ENCODE measurements at places on chromosomes 7 and 10.

GRCh38 chr10:119976421-119976820, 83.9 kb downstream of the SEC23IP start:
- no peak for DNase-seq

DNA sequence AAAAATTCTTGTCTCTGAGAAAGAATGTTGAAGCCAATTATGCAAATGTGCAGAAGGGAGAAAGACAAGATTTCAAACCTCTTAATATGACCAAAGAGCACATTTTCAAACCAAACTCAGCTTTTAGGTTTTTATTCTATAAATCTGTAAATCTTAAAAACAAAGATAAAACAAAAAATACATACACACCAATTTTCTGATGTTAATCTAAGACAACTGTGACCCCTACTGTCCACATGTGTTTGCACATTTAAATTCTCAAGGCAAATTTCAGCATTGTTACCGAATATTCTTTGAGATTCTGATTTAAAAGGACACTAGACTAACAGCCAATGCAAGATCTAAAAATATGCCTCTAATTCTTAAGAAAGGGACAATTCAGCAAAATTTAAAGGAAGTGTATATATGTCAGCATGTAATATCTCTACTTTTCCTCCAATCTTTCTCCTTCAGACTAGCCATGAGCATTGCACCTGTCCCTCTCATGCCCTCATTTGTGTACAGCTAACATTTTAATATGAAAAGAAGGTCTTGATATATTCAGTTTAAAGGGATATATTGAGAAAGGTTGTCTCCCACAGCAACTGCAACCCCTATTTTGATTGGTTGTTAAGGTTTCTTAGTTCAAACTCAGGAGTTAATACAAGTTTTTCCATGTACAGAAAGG, 417.9 kb downstream of the IPMK start:
- no peak for DNase-seq

DNA sequence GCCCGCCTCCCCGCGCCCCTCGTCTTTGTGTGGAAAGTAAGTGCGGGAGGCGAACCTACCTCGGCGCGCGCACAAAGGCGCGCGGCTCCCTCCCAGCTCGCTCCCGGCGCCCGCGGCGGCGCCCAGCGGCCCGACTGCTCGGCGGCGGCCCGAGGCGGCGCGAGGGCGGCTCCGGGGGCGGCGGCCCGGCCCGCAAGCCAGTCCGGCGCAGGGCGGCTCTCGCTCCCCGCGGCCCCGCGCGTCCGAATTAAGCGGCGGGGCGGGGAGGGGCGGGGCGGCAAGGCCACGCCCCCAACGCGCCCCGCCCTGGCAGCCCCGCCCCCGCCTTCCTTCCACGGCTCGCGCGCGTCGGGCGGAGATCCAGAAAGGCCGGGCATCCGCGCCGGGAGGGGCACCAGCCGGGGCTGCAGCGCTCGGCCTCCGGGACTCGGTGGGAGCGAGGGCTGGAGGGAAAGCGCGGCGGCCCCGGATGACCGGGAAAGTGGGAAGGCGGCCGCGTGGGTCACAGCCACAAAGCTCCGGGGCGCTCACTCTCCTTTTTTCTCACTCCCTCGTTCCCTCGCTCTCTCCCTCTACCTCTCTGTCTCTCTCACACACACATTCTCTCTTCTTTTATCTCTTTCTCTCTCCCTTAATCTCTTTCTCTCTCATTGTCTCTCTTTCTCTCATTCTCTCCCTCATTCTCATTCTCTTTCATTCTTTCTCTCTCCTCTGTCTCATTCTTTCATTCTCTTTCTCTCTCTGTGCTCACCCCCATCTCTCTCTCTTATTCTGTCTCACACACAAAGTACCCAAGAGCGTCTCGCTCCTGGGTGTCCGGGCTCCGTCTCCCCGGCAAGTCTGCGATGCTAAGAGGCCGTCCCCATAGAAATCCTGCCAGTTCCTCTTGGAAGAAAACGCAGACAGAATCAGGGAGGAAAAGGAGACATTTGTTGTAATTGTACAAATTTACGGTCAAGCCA, 170.2 kb downstream of the FAM107B start:
- DNase-seq, result peak; percentile 71

DNA sequence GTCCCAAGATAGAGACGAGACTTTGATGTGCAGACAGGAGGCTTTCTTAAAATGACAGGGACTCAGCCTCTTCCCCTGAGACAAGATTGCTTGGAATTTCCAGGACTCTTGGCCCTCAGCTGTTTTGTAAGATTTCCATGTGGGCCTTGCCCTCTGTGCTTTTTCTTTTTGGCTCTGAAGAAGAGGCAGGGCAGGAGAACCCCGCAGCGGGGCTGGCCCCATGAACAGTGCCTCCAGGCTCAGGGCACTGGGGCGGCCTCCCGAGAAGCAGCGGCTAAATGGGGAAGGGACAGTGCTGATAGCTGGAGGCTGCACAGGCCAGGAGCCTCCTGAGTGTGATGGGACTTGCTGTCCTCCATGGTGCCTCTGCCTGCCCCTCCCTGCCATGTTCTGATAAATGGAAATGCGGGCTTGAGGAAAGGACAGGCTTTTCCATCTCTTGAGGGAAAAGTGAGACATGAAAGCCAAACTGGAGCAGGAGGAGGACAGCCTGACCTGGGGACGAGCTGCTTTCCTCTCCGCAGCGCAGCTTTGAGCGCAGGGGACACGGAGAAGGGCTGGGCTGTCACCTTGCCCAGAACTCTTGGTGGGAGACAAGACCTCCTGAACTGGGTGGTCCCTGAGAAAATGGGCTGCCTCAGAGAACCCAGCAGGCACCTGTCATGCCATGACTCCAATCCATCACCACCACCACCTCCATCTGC, 12.1 kb downstream of the SAP25 start:
- no peak for DNase-seq

DNA sequence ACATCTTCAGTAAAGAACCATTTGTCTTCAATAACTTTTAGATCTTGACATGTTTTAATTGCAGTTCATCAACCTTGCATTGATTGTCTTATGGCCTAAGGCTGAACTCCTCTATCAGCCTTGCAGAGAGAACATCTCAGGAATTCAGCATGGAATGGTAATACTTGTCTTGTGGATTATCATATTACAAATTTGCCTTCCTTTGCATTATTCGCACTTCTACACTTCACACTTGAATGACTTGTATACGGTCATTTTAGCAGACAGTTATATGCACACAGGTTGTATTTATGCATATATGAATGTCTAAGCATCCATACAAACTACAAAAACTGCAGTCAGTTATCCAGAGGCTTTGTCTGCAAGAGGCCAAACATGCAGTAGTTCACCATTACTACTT, 31.7 kb downstream of the GPR85 start:
- no peak for DNase-seq

- no peak for DNase-seq
Observed at GRCh38 chr7:123583821-123584220, 17.8 kb upstream of the ASB15 start.

DNA sequence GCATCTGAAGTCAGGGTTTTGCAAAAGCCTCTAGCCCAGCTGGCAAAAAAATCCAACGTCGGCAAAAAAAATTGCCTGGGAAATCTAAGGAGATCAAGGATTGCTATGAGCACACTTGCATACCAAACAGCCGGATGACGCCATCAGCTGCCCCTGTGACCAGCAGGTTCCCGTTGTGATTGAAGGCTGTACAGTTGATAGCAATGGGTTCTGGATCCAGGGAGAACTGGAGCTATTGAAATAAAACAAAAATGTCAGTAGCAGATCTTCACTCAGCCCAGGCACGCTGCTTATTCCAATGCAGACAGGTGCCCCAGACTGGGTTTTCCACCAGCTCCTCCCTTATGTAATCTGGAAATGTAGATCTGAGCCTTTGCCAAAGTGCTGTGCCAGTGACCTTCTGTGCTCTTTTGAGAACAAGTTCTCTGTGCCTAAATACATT, 18.7 kb upstream of the CYREN start:
- no peak for DNase-seq

DNA sequence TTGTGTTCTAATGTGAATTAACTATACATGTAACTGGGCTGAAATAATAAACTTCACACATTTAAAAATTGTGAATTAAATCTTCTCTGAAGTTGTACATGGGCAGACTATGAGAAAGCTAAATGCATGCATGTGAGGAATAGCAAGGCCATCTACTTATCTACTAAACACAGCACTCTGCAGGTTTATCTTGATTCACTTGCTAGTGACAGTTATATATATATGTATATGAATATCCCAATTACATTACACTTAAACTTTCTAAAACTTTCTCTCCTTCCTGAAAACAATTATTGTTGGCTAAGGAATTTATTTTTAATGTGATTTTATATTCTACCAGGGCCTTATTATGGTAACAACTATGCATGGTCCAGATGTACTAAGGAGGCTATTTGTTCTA, 5.1 kb upstream of the SP4 start:
- DNase-seq, result no peak

- DNase-seq, result no peak
Observed at GRCh38 chr7:74271742-74272141, 17.5 kb upstream of the CLIP2 start.

DNA sequence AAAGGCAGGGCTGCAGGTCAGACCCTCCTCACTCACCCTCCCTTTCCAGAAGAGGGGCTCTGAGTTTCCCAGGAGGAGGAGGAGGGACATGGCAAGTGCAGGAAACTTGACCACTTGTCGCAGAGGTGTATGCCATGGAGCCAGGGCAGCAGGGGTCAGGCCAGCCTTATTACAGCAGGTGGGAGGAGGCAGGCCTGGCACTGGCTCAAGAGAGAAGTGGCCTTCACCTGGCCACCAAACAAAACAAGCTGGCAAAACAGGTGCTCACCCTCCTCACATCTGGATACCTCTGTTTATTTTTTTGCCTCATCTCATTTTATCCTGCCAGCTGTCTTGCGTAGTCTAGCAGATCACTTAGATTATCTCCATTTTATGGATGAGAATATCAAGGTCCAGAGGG, 12.5 kb downstream of the COL13A1 start:
- DNase-seq, result no peak

- DNase-seq, result no peak
Observed at GRCh38 chr7:146090023-146090645, 26.5 kb upstream of the CNTNAP2 start.

- DNase-seq, result no peak
Observed at GRCh38 chr10:11605807-11606408, 5.5 kb downstream of the USP6NL start.

DNA sequence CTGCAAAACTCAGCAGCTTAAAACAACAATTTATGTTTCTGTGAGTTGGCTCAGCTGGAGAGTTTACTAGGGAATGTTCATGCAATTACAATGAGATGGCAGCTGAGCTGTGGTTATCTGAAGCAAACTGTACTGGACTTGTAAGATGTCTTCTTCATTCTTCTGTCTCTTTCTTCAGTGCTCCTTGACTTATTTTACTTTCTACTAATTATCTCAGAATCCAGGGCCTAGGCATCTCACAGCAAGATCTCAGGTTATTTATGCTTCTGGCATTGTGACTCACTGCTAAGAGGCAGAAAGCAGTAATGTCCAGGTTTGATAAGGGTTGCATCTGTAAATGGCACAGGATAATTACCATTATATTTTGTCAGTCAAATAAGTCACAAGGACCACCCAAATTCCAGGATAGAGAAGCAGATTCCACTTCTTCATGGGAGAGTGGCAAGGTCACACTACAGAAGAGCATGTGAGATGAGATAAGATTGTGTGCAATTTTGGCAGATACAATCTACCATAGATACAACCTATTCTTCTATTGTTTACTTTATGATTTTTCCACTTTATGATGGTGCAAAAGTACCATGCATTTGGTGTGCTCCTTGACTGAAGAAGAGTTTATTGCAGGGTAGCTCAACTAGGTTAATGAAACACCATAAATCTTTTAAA, 16.8 kb downstream of the VIM start:
- no peak for DNase-seq

DNA sequence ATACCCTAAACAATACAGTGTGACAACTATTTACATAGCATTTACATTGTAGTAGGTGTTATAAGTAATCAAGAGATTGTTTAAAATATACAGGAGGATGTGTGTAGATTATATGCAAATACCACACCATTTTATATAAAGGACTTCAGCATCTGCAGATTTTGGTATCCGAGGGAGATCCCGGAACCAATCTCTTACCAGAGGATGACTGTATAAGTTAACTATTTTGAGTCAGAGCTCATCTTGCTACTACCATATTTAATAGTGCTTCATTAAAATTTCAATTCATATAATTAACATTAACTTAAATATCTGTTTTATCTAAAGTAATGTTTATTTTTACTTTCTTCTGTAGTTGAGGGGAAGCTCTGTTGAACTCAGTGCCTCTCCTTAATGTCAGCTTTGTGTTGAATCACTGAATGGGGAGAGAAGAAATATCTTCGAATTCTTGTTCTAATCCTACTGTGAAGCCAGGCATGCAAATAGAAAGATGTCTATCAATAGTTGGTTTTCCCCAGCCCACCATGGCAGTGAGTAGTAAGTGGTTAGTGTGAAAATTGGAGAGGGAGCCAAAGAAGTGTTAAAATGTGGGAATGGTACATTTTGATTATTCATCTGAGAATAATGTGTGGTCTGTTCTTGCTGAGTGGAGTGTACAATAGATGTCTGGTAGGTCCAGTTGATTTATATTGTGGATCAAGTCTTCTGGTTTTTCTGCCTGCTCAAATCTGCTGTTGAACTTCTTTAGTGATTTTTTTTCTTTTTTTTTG, 90.1 kb upstream of the CYP26C1 start:
- no peak for DNase-seq

DNA sequence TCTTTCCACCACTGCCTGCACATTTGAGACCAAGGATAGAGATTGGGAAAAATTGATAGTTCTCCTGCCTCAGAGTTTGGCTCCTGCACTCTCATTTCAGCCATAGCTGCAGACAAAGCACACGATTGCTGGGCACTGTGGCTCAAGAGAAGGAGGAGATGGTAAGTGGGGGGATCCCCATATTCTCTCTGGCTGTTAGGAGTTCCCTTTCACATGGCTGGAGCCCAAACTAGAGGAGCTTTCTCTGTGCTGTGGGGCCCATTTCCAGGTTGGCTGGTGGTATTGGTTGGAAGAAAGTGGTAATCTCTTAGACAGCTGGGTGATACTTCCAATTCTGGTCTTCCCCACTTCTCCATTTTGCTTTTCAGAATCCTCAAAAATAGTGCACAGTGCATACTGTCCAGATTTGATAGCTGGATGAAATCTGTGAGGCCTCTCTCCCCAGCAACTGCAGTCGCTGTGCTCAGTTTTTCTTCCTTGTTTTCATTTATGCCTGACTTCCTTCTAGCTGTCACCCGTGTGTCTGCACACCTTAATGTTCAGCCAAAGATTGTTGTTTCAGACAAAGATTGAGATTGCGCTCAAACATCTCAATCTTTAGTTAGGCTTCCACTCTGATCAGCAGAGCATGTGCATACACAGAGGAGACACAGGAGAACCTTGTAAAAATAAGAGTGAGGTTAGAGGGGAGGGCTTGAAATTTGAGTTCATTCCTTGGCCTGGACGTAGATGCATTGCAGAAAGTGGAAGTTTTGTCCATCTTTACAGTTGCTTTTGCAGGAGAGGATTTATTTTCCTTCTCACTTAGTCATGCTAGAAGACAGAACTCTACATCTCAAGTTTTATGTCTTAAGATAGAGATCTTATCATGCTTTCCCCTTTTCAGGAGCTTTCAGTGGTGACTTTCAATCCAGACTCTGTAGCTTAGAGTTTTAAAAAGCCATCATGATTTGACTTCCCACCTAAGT, 28.6 kb downstream of the RABGEF1 start:
- no peak for DNase-seq

- no peak for DNase-seq
Observed at GRCh38 chr7:471866-472639, 47.6 kb downstream of the PDGFA start.
